Left cardiac atrium (tissue), 4 donors: ENCODE measurements at places on chromosomes 4 and X. TPM values are rescaled to one million over a fixed set of nuclear protein-coding genes. Genes with fewer than 3 reads are reported as not detected.

TRMT44 gene
- 13.6 TPM for total RNA-seq

FRAS1 gene
- total RNA-seq = 5.2 TPM

SSX2B gene
- not detected for total RNA-seq

CXCL8 gene
- total RNA-seq = 0.82 TPM

GCNA gene
- 1.3 TPM for total RNA-seq

TRIM60 gene
- not detected for total RNA-seq

CFAP99 gene
- not detected for total RNA-seq

STAP1 gene
- total RNA-seq = not detected

DNA sequence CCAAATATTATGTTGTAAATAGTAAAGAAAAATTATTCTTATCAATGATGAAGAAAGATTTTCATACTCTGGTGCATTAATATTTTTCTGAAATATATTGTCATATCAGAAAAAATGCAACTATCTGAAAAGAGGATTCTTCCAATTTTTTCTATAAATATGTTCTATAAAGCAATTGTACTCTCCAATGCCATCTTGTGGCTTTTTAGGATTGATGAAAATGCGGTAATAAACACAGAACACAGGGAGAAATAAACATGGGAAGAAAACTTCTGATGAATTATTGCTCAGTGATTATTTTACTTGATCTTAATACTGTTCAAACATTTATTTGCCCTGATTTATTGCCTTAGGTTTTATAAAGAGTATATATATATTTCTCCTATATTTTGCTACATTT is 215.4 kb downstream of the IL1RAPL1 start:
- no peak for DNase-seq

DNA sequence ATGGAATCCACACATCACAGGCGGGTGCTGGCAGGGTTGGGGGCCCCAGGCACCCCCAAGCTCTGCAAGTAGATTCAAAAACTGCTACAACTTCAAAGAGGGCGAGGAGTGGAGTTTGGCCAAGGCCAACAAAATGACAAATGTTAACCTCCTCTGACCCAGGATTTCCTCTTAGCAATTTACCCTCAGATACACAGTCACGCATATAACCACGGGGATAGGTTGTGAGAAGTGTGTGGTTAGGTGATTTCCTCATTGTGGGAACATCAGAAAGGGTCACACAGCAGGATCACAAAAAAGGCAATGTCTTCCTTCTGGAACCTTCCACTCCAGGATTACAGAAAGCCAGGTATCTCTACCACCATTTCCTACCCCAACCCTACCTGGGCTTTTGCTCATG is 62.4 kb downstream of the C4orf50 start:
- DNase-seq = no peak

GRCh38 chr4:152073351-152074087 is 312.7 kb upstream of the GATB start:
- DNase-seq = peak; percentile 36

GRCh38 chrX:80810365-80810978 is 795 bp upstream of the BRWD3 start:
- DNase-seq = no peak

DNA sequence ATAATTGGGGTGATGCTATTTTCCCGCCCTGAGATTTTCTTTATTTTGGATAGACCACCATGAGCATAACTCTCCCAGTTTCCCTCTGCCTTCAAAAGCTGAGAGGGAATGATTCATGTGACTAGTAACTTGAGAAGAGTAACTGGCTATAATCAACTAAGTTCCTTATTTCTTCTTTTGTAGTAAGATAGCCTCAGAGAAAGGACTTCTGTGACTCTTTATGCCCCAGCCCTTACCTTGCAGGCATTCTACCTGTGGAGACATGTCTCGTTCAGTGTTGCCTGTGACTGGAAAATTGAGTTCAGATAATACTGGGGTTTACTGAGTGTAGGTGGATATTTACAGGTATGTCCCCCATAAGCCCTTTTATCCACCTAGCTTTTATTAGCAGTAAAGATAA is 715.4 kb upstream of the HS3ST1 start:
- no peak for DNase-seq

DNA sequence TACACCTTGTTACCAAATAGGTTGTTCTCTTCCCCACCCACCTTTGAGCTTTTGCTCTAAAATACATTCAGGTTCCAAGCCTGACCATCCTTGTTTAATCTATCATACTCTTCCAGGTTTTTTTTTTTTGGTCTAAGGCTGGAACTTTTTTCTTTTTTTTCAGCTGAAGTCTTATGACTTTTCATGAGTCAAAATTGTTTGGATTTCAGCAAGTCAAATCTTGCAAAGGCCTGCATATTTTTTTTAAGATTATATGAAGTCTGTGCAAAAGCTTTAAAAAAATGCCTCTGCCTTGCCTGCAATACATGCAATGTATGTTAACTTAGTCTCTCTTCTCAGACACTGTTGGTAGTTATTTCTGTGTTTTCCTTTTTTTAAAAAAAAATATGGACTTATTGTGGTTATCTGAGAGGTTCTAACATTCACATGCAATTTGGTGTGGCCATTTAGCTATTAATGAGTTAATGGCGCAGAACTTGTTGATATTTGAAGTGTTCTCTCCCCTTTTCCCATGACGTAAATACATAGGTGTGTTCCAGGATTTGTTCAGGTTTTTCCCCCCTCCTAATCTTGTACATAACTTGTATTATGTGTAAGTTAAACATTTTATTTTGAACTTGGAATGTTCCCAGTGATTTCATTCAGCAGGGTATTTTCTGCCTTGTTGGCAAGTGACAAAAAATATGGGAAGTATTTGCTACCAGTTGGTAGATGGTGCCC is 58.7 kb downstream of the CCKAR start:
- DNase-seq = no peak

GRCh38 chr4:40176602-40177001 is 20.2 kb upstream of the RHOH start:
- DNase-seq = no peak

DNA sequence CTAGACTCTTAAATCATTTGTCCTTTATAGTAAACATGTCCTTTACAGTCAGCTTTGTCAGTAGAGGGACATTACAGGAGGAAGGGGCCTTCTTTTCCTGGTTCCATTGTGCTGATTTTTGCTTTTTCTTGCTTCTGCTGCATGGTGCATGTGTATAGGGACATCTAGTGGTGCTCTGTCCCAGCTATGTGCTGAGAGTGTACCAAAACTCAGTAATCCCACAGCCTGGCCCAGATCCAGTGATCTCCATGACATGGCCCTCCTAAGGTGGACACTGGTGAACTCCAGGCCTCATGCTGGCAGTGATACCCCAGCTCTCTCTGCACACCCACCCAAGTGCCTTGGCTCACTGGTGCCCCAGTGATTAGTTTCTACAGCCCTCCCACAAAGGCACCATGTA is 45.2 kb downstream of the MAGEB17 start:
- DNase-seq = no peak

- no peak for DNase-seq
Observed at GRCh38 chr4:140219567-140219966, 65.6 kb upstream of the MAML3 start.

DNA sequence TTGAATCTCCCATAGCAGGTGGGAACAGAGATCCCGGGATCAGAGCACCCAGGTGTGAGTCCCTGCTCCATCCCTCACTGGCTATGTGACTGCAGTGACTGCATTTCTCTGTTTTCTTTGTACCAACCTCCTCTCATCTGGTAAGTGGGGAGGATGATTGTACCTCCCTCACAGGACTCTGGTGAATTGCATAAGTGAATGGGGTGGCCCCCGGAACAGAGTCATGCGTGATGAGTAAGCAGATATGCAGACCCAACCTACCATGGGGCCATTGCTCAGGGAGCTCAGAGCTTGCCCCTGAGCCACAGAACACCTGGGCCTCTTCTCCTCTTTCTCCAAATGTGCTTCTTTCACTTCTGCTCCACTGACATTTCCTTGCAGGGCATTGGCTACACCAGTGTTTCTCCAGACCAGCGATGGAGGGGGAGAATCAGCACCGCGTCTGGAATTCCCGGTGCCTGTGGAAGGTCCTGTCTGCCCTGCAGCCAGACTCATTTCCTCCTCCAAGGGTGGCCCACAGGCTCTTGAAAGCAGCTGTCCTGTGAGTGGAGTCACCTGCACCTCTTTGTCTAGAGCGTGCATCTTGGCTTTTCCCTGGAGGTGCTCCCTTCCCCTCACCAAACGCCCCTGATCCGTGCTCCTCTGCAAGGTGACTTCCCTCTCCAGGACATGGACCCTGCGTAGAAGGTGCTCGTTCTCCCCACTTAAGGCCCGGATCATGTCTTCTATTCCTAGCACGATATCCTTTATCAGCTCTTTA is 30.0 kb downstream of the C4orf50 start:
- no peak for DNase-seq

DNA sequence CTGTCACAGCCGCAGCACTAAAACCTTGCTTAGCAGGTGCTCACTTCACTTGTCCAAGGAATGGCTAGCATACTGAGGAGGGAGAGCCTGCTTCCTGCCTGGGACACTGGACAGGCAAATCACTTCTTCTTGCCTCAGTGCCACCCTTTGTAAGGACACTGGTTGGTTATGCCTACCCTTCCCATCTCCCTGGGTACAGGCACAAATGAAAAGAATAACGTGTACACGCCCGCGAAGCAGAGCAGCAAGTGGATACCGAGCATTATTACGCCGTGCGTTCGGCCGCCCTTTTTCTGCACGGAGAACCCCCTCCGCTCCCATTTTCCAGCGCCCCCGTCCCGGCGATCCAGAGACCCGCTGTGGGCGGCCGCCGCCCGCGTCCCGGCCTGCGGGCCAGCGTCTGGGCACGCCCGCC is 338 bp upstream of the KLHL2 start:
- no peak for DNase-seq

DNA sequence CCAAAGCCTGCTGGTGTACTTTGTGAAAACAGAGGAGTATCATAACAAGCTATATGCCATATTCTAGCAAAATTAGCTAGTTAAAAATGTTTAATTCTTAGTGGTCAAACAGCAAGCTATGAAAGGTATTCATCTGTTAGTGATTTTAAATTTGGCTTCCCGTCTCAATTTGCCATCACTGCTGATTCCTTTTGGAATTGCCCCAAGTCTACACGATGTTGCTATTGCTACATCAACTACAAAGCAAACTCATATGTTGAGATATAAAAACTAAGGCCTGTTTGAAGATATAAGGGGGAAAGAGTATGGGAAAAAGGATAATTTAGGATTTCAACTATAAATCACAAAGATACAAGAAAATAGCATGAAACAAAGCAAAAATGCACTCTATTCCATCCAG is 146.1 kb downstream of the COL25A1 start:
- DNase-seq = no peak

DNA sequence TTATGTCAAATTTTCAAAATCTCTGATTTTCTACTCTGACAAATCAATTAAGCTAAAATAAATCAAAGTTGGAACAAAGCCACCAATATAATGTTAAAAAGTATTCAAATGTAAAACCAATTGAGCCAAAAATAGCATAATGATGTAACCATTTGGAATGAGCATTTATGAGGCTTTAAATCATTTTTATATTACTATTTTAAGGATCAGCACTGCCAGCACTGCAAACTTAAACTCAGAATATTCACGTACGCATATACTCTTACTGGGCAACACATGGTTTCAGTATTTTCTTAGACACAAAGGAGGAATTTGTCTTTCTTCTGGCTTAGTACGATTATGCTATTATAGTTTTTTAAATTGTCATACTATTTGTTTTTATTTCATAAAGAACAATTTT is 52.2 kb downstream of the AFAP1 start:
- DNase-seq = no peak

DNA sequence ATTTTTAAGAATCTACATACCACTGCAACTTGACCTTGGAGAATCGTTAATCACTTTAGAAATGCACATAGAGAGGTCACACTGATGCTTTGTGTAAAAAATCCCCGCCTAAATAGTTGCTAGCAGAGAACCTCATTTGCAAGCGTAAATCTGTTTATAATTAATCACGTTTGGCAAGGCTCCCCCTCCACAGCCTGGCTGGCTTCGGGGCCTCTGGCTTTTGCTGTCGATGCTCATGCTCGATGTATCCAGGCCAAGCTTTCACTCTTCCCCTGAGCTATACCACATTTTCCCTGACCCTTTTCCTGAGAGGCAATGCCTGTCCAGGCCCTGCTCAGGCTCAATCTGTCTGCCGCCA is 23.4 kb downstream of the CYTL1 start:
- no peak for DNase-seq

- no peak for DNase-seq
Observed at GRCh38 chr4:65599340-65599739, 70.9 kb downstream of the EPHA5 start.

GRCh38 chr4:23484689-23485088 is 405.2 kb downstream of the PPARGC1A start:
- no peak for DNase-seq

- no peak for DNase-seq
Observed at GRCh38 chrX:151901826-151902225, 10.9 kb upstream of the MAGEA4 start.

DNA sequence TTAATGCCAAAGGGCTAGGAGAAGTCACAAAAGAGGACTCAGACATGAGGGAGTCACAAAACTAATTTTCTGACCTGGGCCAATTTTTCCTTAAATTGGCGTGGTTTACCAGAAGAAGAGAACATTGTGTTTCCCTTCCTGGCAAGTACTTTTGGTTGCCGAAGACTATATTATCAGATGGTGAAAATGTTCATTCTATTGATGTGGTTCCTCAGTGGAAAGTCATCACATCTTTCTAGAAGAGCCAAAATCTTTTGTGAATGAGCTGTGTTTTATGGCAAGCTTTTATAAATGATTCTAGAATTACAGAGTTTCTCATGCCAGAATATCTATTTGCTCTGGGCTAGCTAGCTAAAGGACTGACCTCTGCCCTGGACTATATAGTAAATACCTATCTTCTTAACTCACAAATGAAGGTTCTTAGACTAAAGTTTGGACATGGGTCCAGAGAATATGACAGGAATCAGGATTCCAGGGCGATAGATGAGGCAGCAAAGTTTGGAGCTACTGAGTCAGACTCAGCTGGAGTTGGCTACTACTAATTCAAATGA is 288.9 kb downstream of the IL1RAPL2 start:
- no peak for DNase-seq

DNA sequence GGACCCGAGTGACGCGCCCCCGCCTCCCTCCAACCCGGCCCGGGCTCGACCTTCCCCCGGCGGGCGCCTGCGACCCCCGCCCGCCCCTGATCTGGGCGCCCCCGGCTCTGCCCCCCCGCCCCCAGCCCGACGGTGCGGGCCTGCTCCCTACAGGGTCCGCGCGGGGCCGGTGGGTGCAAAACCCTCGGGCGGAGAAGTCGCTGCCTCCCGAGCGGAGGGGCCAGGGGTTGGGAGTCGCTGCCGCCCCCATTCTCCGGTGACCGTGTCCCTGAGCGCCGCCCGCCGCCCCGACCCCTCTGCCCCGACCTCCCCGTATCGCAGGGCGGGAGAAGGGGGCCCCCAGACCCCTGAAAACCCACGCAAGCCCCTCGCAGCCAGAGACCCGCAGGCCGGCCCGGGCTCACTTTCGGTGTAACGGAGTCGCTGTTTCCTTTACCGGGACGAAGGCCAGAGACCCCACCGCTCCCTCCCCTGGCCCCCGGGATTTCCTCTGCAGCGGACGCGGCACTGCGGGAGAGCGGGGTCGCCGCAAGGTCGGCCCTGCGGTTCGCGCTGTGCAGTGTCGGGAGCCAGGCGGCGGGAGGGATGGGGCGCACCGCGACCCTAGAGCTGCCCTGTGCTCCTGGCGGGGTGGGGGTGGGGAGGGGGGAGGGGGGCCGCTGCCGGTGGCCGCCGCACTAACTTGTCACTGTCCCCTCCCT is 729 bp upstream of the CPLX1 start:
- no peak for DNase-seq

GRCh38 chr4:42252315-42252714 is 99.9 kb upstream of the BEND4 start:
- no peak for DNase-seq
